Stomach (tissue), 19 donors: ENCODE measurements at places on chromosomes 4 and X.

DNA sequence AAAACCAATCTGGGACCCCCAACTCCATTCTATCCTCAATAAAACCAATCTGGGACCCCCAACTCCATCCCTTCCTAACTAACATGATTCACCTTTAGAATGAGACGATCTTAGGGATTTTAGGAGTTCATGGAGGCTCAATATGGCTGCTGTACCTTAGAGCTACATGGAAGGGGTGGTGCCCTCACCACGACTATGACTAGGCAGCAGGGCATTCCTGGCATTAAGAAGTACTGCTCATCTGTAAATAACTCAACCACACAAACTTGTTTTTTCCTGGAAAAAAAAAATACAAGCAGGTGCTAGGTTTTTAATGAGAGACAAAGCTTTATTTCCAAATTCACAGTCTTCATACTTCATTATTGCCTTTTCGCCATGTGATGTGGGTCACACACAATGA, 346.5 kb upstream of the FAT1 start:
- no peaks in the 10 kb centered on the region for H3K36me3 ChIP-seq
- no peaks in the 10 kb centered on the region for H3K4me1 ChIP-seq
- H3K27ac ChIP-seq, result no peak overlapping the region

DNA sequence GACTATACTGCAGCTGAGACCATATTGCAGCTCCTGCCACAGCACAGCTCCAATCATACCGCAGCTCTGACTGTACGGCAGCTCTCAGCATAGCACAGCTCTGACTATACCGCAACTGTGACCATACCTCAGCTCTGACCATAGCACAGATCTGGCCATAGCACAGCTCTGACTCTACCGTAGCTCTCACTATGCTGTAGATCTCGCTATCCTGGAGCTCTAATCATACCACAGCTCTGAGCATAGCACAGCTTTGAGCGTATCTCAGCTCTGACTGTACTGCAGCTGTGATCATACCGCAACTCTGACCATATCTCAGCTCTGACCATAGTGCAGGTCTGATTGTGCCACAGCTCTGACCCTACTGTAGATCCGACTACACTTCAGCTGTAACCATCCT, 139.2 kb downstream of the ASMT start:
- H3K4me3 ChIP-seq, result no peak overlapping the region
- H3K27ac ChIP-seq, result no peak overlapping the region

DNA sequence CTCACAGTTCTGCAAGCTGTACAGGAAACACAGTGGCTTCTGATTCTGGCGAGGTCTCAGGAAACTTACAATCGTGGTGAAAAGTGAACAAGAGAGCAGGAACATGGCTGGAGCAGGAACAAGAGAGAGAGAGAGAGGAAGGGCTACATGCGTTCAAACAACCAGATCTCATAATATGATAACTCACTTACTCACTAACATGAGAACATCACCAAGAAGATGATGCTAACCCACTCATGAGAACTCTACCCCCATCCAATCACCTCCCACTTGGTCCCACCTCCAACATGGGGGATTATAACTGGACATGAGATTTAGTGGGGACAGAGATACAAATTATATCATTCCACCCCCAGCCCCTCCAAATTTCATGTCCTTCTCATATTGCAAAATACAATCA, 9.8 kb upstream of the TLR1 start:
- DNase-seq, result no peak
- H3K36me3 ChIP-seq, result no peaks in the 10 kb centered on the region
- no peak overlapping the region for H3K27ac ChIP-seq
- no peak overlapping the region for H3K4me3 ChIP-seq

DNA sequence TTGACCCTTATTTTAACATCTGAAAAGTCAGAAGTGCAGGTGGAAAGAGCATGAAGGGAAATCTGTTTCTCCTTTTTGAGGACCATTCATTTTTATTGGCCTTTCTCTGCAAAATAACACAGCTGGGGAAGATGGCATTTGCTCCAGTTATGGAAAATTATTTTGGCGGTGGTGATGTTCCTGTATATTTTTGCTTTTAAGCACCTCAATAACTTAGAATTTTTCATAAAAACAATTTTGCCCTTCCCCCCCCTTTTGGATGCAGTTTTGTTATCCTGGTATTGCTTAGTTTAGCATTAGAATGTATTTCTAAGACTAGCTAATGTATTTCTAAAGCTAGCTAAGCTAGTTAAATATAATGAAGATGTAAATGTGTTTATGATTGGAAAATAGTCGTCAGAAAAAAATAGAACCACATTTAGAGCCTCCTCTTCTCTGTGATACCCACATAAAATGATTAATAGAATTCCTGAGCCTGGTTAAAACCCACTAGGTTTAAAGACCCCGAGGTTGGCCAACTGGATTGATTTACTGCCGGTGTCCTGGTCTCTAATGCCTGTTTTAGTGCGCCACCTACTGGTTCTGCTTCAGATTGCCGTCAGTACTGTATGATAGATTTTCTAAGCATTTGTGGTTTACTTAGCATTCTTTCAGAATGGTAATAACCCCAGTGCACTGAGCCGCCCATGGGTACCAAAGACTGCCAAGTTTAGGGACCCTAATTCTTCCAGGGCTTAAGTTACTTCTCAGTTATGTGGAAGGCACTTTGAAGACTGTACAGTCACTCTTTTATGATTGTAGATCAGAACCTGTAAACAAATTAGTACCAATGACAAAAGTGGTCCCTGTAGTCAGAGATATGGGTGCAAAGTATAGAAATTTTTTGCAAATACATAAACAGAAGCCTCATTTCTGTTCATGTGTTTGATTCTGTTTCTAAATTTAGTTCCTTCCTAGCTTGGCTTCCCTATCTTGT, 11.4 kb downstream of the KLF3 start:
- peak; percentile 86 for DNase-seq
- H3K36me3 ChIP-seq, result peaks cover 12% of the 10 kb centered on the region
- H3K4me3 ChIP-seq, result no peak overlapping the region
- peaks cover 81% of the 10 kb centered on the region for H3K4me1 ChIP-seq
- no peaks in the 10 kb centered on the region for H3K27me3 ChIP-seq
